Hematopoietic multipotent progenitor cell treated with erythropoietin and hydrocortisone succinate and interleukin-3 and kit ligand, for 4 days (in vitro differentiated cells): ENCODE measurements at places on chromosomes 11 and 22.

DNA sequence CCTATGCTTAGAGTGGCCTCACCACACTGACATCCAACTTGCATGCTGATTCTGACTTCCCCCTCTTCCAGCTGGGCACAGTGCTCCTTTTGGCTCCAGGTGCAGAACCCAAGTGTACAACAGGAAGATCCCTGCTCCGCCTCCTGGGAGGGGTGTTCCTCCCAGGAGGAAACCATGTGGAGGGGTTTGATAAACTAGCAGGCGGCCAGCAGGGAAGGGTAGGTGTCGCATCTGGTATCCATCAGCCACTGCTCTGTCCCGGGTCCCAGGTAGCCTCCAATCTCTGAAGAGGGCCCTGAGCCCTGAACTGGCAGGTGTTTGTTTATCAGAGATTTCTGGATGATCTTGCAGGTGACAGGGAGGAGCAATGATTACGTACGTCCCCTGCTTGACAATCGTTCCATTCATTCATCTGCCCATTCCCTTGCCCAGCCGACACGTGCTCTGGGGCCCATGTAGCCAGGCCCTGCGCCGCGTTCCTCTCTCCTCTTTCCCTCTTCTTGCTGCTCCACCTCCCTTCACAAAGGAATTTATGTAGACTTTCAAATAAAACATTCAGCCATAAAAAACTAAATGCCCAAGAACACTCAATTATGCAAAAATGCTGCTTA lies 41.2 kb upstream of the MICAL2 start:
- no peak for DNase-seq

DNA sequence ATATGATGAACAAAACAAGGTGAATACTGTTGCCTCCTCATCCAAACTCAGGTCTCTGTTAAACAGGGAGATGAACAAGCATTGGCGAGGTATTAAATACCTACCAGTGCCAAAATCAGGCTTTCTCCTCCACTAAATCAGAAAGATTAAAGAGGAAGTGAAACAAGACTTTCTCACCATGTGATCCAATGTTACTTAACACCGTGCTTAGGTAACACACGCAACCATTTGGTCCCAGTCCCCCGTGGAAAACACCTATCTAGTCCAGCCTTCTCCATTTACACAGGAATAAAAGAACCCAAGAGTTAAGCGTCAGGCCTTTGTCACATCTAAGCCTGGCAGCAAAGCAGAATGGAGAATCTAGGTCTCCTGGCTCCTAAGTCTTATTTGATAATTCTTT lies 34.5 kb downstream of the TENM4 start:
- no peak for DNase-seq

GRCh38 chr11:17933708-17934107 lies 79.1 kb downstream of the SERGEF start:
- no peak for DNase-seq

DNA sequence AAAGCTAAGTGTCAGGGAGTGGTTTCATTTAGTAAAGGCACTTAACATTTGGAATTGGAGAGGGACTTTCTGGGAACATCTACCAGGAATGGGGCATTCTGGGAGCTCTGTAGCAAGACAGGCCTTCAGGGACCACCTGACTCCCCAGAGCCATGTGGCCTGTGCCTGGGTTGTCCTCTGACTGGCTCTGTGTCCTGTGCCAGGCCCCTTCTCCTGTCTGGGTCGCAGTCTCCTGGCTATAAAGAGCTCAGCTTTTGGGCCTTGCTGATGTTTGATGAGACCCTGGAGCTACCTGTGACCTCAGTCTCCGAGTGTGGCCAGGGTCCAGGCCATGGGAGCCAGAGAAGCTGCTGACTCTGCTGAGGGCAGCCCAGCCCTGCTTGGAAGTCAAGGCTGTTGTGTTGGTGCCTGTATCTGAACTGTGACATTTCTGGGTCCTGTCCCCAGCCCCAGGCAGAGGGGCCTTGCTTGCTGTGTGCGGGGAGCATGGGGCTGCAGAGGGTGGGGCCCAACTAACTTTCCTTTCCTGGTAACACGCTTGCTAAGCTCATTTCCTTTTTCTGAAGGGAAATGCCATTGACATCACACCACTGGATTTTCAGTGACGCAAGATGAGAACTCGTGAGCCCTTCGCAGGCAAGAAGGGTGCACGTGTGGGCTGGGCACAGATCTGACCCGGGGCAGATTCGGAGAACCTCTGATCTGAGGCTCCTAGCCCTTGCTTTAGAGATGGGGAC lies 41.3 kb downstream of the LRRC32 start:
- peak; percentile 56 for DNase-seq

DNA sequence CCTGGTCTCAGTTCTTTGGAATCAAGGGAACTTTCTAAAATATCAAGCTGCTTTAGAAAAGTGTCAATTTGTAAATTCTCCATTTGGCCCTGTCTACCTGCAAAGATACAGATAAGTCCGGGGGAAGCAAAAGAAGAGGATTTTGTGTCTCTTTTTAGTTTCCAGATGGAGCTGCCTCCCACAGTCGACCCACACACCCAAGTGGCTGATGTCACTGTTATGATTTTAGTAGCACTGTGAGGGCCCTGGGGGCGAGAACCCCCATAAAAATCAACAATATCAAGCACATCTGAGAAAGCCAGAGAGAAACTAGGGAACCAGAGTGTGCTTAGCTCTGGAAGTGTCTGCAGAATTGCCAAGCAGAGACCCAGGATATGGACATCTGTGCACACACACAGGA lies 212.7 kb downstream of the LARGE1 start:
- DNase-seq = no peak
